ENCODE measurements at places on chromosomes 6 and 20. TPM values are rescaled to one million over a fixed set of nuclear protein-coding genes. Genes with fewer than 3 reads are reported as not detected.

DNA sequence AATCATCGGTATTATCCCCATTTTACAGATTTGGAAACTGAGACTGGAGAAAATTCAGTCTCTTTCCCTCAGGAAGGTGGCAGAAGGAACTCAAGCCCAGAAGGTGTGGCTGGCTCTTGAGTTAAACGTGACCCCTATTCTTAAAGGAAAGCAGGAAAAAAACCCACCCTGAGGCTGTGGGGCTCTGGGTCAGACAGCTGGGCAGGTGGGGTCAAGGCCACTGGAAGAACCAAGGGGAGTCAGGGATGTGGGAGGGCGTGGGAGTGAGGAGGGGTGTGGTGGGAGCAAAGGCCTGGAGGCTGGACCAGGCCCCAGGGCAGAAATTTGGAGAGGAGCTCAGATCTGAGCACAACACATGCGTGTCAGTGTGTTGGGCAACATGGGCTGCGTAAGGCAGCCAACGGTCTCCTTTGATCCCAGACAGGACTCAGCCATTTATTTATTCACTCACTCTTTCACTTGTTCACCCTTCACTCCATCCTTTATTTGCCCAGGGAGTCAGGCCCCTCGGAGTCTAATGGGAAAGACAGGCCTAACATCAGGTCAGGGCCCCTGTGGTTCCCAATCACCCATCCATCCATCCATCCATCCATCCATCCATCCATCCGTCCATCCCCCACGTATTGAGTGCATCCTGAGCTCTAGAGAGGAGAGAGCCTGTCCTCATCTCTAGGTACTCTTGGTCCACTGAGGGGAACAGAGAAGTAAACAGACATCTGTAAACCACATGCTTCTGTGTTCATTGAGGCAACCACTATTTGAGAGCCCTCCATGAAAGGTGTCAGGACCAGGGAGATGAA lies 165.0 kb downstream of the VEGFA start:
- DNase-seq: peak; percentile 5

DNA sequence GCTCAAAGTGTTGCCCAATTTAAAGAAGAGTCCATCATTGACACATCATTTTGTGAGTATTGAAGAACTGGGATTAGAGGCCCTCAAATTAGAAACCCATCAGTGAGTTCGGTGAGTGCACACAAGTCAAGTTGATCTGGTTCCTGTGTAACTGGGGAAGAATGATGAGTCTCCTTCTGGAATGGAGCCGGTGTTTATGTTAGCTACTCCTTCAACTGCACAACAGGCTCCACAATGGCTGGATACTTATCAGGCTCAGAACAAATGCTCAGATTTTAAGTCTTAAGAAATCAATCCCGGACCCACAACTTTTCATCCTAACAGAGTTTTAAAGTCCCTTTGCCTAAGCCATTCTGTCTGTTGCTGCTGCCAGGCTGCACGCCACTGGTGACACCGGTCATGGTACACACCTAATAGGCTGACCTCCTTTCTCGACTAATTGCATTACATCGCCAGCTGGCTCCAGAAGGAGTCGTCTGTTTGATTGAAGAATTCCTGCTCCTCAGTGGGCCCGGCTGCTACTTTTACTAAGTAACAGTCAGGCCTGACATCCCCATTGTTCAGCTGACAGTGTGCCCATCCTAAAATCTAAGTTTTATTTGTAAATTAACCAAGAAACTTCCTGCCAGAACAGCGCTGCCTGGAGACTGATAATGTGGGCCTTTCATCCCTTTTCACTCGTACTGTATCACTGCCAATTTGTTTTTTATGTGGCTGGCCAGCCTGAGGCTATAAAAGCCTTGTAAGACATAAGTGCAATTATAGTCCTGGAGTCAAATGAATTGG lies 130.4 kb downstream of the INSM1 start:
- DNase-seq: no peak

DNA sequence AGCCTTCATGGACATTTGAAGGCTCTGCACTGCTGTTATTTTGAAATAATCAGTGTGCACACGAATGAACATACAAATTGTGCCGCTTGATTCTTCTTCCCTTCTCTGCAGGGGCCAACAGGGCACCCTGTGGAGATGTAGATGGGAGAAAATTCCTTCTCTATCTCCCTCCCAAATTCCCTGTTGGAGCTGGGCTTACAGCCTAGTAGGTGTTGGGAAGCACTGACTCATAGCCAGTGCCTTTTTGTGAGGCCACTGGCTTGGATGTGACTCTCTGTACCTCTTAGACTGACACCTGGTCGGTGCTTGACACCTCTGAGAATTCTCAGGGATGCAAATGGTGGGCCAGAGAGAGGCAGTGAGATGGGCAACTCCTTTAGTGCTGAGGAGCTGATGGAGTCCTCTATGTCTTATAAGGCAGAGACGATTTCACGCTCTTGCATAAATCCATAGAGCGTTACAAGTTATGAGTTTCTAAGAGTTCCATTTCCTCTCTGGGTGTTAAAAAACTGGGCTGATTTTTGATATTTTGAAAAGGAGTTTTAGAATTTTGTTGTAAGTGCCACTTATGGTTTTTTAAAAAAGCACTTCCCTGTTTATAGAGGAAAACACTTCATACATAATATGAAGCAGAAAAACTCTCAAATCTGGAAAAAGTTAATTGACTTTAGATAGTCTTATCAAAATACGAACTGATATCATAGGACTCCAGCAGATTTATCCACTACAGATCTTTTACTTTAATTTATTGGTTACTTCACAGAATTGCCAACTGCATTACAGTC lies 89.8 kb upstream of the MAP3K7 start:
- no peak for DNase-seq

DNA sequence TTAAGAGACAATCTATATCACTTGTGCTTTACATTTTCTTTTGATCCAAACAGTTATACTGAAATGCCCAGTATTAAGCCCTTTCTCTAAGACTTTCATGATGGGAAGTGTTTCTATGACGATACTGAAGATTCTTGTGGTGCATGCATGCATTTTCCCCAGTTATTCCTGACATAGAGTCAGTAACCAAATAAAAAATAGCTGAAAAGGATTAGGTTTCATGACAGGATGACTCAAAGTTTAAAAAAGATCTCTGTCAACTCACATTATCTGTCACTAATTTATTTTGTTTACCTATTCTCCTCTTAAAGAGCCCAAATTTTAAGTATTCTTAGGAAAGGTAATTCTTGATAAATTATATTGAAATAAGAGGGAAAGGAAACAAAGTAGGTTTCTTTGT lies 98.4 kb downstream of the SESN1 start:
- DNase-seq: no peak

DNA sequence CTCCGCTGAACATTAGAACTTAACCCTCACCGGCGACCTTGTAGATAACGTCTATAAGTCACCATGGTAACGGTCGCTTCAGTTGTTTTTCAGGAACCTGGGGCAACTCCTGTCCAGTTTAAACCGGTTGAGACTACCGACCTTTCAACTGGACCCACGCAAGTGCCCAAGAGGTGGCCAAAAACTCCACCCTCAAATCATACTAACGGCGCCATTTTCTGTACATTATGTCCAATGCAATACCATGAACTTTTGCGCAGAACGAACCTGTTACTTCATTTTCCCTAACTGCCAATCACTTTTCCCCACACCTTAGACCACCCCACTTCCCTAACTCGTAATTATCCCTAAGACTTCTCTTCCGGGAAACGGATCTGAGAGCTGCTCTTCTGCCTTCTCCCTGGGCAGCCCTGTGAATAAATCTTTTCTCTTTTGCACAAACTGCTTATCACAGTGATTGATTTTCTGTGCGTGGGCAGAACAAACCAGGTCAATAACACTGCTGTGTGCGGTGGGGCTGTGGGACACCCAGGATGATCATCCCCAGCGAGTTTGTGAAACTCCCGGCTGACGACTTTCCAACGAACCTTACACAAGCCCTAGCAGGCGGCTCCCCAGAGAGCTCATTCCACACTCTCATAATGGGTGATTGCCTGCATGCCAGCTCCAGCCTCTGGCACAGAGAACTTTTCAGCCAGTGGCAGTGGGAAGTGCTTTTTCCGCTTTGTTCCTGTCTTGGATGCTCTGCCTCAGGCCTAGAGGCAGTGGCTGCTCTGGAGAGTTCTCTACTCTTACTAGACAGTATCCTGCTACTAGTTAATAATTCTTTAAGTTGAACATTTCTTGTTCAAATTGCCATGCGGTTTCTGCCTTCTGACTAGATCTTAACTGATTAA lies 28.6 kb downstream of the GPX5 start:
- DNase-seq: no peak

DNA sequence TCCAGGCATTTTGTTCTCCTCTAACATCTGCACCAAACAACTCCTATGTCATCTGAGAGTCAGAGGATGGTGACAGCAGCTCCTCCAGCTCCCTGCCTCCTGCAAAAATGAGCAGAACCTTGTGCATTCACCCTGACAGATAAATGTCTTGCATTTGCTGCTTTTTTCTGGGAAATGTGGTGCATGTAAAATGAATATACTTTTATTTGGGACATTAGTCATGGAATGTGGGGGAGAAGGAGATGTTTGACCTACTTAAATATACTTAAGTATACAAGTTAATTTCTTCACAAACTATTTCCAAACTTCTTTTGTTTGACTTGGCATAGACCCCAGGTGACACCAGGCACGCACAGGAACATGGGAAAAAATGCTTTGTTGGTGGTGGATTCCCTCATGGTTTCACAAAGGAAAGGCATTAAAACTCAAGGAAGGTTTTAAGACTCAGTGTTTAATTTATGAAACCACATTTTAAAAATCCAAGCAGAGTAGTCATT lies 181.8 kb upstream of the MCHR2 start:
- no peak for DNase-seq

DNA sequence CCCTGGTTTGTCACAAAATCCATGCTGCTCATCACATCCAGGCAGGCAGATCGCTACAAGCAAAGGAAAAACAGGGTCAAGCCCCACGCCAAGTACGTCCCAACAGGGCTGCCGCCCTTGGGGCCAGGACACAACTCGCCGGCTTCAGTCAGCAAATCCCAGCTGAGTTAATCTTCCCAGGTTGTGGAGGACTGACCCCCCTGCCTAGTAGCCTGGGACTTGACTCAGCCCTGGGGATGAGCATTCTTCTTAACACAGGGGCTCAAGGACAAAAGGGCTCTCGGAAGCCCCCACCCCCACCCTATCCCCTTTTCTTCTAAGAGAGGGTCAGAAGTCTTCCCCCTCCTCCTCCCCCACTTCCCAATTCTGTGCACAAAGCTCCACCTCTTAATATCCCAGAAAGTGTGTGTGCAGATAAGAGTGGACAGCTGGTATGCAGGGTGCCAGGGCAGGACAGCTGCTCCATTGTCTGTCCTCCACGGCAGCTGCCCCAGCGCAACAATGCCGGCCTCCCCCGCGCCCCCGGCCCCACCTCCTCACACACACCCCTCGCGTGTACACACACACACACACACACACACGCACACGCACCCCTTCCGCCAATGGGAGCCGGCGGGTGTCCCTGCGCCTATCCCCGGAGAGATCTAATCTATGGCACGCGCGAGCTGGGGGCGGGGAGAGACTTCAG lies 4.5 kb downstream of the DLL1 start:
- peak; percentile 59 for DNase-seq

The SIGLEC1 gene
- 0.76 TPM for total RNA-seq

Data from pancreas (tissue), 10 donors.